ENCODE measurements at places on chromosomes 3 and 15.

- peak; percentile 33 for DNase-seq
These were observed 241.1 kb upstream of the TOPAZ1 start for GRCh38 chr3:44000586-44000985.

DNA sequence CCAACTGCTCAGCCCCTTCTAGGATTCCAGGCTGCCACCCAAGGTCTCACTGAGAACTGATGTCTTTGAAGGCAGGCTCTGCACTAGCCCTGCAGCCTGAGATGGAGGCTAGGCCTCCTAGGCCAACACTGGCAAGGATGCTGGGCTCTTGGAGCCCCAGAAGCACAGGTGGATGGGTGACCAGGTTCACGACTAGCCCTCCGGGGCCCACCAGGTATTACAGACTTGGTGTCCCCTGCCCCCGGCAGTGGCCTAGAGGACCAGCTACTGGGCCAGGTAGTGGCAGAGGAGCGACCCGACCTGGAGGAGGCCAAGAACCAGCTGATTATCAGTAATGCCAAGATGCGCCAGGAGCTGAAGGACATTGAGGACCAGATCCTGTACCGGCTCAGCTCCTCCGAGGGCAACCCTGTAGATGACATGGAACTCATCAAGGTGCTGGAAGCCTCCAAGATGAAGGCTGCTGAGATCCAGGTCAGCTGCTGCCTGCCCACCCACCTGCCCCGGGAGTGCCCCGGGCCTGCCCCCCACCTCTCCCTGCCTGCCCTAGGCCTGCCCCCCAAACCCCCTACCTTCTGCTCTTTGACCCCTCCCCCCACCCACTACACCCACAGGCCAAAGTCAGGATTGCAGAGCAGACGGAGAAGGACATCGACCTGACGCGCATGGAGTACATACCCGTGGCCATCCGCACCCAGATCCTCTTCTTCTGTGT is 52.5 kb downstream of the SEMA3G start:
- no peak for DNase-seq

DNA sequence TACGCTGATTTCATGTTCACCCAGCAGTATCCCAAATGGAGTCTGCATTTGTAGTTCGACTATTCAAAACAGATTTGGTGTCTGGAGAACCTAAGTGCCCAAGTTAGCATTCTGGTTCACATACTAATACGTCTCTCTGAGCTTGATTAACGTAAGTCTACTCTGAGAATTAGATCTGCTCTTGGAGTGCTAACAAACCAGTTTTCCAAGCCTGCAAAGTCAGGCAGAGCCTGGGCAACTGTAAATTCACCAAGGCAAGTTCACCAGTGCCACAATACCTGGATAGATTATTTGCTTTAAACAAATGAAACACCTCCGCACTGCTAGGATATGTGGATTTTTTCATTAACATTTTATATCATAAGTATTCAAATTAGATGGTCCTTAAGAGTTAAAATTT is 912.6 kb downstream of the ROBO1 start:
- no peak for DNase-seq

GRCh38 chr3:17619968-17620367 is 122.5 kb downstream of the TBC1D5 start:
- DNase-seq, result no peak

GRCh38 chr3:154131830-154132229 is 10.6 kb downstream of the ARHGEF26 start:
- DNase-seq, result no peak

DNA sequence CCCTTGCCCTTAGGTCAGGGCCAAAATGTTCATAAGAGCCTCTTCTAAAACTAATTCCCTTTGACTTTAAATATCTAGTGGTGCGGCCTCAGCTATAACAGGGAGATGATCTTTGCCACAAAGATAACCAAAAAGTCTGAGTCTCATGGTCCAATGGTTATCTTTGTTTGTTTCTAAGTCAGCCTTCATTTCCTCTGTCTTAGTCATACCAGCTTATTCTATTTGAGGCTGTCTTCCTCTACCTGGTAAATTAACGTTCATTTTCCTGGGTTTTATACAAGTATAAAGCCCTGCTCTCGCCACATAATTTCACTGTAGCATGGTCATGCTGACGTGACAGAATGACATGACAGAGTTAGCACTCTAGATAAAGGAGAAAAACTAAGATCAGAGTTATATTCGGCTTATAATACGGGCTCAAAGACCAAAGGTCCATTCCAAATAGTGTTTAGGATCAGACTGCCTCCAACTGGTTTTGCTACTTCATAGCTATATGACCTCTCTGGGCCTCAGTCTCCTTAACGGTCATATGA is 18.4 kb downstream of the ZNF860 start:
- DNase-seq, result no peak

DNA sequence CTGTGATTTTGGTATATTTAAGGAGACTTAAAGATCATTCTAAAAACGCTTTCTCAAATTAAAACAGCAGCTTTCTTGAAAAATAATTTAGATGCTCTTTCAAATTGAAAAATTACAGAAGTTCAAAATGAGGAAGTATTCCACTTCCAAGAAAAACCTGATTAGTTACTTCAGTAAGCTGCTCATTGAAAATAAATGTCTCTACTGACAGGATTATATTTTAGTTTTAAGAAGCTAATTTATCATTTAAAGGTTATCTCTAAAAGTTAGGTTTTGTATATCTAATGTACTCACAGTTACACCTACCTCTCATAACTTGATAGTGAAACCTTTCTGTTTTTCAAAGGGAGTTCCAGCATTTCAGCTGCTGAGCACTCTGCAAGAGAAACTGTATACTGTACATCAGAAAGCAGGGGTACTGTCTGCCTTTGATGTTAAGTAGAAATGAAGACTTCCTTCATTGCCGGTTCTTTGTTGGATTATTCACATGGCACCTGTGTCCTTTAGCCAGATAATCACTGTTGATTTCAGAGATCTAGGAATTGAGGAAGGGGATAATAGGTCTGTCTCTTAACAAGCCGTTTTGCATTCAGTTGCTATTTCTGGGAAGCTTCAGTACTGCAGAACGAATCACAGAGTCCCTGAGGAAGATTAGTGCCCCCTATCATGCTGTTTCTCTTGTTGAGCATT is 161.6 kb downstream of the TCF12 start:
- no peak for DNase-seq

DNA sequence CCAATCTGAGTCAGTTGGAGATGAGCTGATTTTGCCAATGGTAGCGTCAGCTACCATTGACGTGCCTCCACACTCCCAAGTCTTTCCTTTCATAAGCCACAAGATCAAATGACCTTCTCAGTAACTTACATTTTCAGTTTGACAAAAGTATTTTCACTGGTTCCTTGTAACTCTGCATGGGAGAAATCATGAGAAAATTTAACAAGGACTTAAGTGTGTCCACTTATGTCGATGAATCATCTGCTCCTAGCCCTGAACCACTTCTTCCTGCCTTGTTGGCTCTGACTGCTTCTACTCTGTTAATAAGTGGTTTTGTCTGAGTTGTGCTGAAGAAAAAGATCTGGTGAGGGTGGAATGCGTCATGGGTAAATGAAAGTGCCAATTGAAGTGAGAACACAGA is 101.2 kb downstream of the NFKBIZ start:
- DNase-seq, result no peak

DNA sequence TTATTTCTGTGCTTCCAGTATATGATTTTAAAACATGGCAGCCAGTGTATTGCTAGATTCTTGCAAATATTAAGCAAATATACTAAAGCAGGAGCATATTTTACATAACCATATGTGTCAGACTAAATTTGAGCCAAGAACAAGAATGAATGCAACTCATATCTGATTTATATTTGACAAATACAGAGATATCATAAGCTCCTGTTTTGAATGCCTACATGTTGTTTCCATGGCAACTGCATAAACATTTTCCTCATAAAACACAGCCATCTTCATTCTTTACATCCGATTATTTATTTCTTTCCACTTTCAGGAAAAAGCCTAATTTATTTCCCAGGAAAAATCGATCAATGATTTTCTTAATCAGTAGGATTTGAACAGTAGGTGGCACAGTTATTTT is 172.2 kb upstream of the TSPAN3 start:
- DNase-seq, result no peak

DNA sequence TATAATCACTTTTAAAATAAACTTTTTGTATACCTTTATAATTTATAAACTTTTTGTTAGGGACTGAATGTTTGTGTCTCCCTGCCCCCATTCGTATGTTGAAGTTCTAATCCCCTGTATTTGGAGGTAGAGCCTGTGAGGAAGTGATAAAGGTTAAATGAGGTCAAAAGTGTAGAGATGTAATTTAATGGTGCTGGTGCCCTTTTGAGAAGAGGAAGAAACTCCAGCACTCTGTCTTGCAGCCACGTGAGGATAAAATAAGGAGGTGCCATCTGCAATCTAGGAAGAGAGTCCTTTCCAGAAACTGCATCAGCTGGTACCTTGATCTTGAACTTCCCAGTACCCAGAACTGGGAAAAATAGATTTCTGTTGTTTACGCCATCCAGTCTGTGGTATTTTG is 106.1 kb upstream of the RGMA start:
- no peak for DNase-seq

DNA sequence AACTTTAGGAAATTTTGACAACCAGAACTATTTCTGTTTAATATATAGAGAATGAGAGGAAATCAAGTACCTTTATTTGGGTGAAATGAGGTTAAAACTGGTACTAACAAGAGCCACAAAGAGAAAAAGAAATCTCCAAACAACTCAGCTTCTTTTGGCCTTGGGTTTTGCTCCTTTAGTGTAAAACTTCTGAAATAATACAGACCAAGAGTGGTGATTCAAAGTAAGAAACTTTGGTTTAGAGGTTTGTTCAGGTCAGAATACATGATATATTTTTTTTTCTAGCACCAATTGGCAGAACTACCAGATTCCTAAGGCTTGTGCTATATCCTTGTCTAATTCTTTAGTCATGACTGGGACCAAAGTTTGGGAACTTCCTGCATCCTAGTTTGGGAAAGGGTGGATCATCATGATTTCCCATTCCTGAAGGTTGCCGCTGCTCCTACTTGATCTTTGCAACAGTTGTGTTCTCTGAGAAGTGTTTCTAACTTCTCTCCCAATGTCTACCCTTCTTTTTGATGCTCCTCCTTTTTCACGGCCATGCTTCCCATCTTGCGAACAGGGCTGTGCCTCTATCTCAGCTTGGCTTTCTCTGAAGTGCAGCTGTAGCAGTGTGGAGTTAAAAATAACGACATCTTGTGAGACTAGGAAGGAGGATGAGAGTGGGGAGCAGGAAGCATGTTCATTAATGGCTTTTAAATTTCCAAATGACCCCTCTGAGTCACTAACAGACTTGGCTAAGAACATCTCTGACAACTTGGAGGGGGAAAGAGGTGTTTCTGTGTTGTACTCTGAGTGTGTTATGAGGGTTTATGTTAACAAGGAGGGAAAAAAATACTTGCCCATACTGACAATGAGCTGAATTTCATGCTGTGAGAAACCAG is 87.7 kb downstream of the KCNAB1 start:
- DNase-seq, result peak; percentile 25

All from H54 (cell line).